ENCODE measurements at places on chromosomes 2 and 18.
A peak's percentile ranks its signal among the peaks of the same experiment; 100 is the strongest.

- DNase-seq = peak; percentile 40
Measured at GRCh38 chr2:227477291-227477690, 5.3 kb downstream of the AGFG1 start.

- DNase-seq = no peak
Measured at GRCh38 chr2:231556981-231557380, 26.7 kb upstream of the NMUR1 start.

- DNase-seq = no peak
Measured at GRCh38 chr2:29749041-29749440, 172.3 kb downstream of the ALK start.

- no peak for DNase-seq
Measured at GRCh38 chr18:54192900-54193299, 31.6 kb downstream of the MBD2 start.

- peak; percentile 6 for DNase-seq
Measured at GRCh38 chr2:88575051-88575450, 52.2 kb downstream of the EIF2AK3 start.

DNA sequence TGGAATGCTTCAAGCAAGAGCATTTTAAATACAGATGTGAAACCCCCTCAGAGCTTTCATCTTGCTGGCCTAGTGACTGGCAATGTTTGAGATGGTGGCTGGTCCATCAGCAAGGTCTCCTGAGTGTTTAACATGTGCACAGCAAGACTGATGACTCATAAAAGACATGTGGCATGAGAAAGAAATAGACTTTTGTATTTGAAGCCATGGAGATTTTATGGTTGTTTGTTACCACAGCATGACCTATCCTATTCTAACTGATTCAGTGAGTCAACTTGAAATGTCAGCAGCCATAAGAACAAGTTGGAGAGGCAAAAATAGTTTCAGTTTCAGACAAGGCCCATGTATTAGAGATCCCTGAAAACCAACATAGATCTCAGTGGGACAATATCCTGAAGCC is 154.7 kb upstream of the LYPD1 start:
- peak; percentile 25 for DNase-seq

- no peak for DNase-seq
Measured at GRCh38 chr2:28590496-28591301, 94.8 kb downstream of the PLB1 start.

DNA sequence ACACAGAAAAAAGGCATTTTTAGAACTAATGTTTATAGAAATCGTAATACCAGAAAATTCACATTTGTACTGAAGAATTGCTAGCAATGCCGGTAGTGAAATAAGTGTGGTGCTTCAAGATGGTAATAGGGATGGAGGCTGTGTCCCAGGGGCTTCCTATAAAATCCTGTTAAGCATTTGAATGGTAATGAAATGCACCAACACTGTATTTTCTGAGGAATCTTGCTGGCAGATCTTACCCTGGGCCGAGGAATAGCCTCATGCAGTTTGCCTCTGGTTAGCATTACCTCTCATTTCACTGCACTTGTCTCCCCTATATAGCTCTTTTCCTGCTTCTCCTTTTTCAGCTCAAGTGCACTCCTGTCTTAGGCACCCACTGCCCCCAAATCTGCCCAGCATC is 501.6 kb upstream of the NRP2 start:
- DNase-seq = no peak

DNA sequence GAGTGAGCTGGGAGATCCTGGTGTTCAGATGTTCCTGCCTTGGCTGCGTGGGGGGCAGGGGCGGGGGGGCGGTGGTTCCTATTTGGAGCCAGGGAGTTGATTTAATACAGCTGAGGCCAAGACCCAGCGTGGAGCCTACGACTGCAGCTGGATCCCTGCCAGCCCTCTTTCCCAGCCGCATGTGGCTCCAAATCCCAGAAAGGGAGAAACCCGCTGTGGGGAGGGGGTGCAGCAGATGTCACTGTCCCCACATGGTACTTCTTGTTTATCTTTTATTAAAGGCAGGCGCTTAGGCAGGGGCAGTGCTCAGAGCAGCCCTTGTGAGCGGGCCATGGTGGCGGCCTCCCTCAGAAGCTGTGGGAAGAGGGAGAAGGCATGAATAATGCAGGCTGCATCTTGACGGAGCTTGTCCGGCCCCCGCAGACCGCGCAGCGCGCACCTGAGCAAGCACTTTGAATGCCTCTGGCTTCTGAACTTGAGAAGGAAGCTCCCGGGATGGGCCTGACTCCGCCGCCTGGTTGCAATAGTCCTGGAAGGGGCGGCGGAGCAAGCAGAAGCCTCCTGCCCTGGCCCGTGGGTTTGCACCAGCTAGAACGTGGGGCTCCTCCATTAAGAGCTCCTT is 112.1 kb downstream of the GLI2 start:
- DNase-seq = peak; percentile 74

GRCh38 chr18:47204908-47205522 is 28.9 kb upstream of the IER3IP1 start:
- peak; percentile 38 for DNase-seq

DNA sequence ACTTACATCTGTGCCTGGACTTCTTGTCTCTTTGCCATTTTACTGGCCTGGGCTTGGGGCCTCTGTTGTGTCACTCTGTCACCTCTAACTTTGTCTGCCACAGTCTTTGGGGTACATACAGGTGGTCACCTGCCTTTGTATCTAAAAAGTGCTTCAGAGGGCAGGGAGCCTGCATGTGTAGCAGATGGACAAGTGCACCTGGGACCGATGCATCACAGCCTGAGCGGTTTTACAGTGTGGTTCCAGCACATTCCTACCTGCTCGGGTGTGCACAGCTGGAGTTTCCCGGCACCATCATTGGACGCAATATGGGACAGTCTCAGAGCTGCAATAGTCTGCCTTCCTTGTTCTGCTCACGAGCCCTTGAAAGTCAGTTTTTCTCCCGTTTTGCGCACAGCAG is 249.8 kb upstream of the RAB12 start:
- no peak for DNase-seq

DNA sequence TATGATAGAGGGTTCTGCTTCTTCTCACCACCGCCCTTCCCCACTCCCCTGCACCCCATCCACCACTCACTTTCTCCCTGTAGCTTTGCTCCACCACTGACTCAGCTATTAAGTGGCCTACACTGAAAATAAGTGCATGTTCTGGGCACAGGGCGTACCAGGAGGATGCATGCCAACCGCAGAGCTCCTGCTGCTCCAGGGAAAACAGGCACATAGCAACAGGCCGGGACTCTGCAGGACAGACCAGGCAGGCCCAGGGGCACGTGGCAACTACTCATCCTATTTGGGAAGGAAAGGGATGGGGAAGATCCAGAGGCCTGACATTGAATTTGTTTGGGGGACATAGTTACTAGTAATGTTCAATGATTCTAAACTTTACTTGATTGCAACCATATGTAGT is 28.4 kb downstream of the ARL4C start:
- DNase-seq = no peak

- DNase-seq = peak; percentile 13
Measured at GRCh38 chr18:2304378-2305175, 266.7 kb downstream of the METTL4 start.

DNA sequence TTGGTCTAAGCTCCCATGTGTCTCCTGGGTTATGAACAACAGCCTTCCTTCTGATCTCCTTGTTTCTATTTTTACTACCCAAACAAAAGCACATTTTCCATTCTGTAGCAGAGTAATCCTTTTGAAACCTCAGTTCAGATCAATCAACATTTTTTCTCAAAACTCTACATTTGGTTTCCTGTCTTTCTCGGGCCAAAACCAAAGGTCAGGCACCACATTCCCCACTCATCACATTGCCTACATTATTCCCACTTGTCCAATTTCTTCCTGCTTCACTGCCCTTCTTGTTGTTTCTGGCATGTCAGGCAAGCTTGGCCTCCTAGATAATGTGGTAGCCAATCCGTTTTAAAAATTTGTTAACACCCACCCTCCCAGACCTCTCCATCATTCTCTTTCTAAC is 196.8 kb downstream of the PPP1R1C start:
- peak; percentile 4 for DNase-seq

DNA sequence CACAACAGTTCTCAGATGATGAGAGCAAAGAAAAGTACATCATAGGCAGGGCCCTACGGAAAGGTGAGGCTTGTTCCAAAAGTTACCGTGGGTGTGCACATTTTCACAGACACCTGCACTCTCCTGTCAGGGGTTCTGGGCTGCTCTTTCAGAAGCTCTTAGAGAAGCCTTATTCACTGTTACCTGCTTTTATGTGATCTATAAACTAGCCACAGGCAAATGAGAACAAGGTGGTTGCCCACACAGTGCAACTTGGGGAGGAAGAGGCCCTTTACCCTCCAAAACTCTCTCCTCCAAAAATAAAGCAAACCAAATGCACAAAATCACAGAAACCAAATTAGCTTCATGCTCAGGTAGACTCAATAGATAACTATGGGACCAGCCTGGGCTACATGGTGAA is 11.1 kb upstream of the CUL3 start:
- DNase-seq = no peak

- no peak for DNase-seq
Measured at GRCh38 chr2:154882725-154883124, 184.2 kb downstream of the KCNJ3 start.

- peak; percentile 37 for DNase-seq
Measured at GRCh38 chr2:23711979-23712755, 214.8 kb downstream of the ATAD2B start.

DNA sequence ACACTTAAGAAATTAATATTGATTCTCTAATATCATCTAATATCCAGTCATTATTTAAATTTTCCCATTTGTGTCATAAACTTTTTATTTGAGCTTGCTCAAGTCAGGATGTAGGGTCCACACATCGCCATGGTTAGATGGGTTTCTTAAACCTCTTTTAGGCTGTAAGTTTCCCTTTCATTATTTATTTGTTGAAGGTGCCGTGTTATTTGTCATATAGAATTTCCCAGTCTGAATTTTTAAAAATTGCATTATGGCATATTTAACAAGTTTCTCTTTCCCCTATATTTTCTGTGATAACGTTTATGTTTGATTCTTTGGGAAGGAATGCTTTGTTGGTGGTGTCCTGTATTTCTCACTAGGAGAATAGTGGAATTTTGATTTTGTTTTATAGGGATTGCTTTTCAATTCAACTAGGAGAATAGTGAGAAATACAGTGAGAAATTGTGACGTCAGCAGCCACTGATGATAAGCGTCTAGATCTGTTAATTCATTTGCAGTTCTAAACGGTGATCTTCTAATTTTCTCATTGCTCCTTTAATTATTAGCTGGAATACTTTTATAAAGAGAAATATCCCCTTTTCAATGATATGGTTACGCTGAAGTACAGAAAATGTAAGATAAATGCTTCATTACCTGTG is 44.6 kb upstream of the AAK1 start:
- no peak for DNase-seq

DNA sequence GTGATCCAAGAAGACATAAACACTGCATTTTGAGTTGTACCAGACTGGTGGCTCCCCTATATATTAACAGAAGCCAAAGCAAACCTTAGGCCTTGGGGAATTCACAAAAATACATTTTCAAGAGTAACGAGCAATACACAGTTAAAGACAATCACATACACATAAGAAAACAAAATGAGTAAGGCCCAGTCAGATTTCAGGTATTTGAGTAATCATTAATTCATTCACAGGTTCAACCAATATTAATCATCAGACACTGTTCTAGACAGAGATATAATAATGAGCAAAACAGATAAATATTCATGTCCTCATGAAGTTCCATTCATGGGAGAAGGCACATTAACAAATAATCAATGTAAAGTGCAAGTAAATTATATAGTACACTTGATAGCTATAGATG is 9.6 kb downstream of the STPG4 start:
- no peak for DNase-seq

GRCh38 chr2:15730545-15731212 is 139.0 kb downstream of the DDX1 start:
- DNase-seq = peak; percentile 83

GRCh38 chr18:68985172-68985820 is 187.4 kb downstream of the CCDC102B start:
- no peak for DNase-seq

GRCh38 chr2:158184001-158184400 is 82.3 kb downstream of the UPP2 start:
- DNase-seq = no peak

All from fibroblast of skin of abdomen (primary cell).